Activated T-cell treated with anti-CD3 and anti-CD28 coated beads, Interleukin-2, amount 50 U/mL, for 72 hours (primary cell): ENCODE measurements at places on chromosomes 16 and 17. TPM values are rescaled to one million over a fixed set of nuclear protein-coding genes. Genes with fewer than 3 reads are reported as not detected.

Gene SLC6A4
- total RNA-seq, result 0.05 TPM

- no peak for DNase-seq
These were observed 185.9 kb downstream of the KCNJ2 start for GRCh38 chr17:70355185-70355584.

- no peak for DNase-seq
These were observed 48.7 kb upstream of the NDRG4 start for GRCh38 chr16:58451265-58451689.

- DNase-seq, result no peak
These were observed 74.4 kb downstream of the COX10 start for GRCh38 chr17:14143688-14144087.

Gene PMP22
- total RNA-seq, result not detected

Gene KRT15
- total RNA-seq, result not detected
